COR-L47 (cell line): ENCODE measurements at places on chromosomes 16 and 17.

DNA sequence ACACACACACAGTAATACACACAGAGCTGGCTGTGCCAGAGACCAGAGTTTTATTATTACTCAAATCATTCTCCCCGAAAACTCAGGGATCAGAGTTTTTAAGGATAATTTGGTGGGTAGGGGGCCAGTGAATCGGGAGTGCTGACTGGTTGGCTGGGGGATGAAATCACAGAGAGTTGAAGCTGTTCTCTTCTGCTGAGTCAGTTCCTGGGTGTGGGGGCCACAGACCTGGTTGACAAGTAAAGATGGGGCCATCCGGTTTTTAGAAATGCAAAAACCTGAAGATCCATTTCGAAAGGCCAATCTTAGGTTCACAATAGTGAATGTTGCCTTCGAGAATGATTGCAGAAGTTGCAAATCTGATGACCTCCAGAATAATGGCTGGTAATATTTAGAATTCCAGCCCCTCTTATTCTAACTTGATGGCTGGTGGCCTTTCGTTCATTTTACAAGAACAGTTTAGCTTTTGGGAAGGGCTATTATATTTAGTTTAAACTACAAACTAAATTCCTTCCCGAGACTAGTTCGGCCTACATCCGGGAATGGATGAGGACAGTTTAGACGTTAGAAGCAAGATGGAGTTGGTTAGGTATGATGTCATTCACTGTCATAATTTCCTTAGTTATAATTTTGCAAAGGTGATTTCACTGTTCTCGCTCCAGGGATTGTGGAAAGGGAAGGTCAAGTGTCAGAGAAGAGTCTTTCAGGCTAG, 123.2 kb downstream of the KCNJ18 start:
- no peak for DNase-seq

DNA sequence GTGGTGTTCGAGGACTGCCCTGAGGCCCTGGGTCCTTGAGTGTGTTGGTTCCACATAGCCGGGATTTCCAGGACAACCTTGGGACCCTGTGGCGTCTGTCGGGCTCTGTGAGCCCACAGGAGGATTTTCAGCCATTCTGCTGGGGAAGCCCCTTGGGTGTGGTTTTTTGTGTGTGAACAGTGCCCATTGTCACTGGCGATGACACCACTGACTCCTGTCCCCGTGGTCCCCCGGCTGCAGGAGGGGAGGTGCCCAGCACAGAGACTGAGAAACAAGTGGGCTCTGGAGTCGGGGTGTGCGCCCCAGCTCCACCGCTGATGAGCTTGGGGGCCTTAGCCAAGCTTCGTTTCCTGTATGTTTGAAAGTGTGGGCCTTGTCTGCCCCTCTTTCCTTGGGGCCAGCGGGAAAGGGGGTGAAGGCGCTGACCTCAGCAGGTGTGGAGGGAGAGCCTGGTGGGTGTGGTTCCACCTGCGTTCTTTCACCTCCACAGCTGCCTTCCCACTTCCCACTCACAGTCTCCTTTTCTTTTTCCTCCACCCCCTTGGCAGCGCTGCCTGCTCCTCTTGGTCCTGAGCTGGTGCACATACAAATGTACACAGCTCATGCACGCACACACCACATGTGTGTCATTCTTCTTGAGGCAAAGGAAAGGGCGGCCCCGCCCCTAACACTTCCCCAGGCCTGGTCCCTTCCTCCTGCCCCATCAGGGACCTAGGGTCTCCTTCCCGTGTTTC, 16.1 kb downstream of the MGRN1 start:
- no peak for DNase-seq

DNA sequence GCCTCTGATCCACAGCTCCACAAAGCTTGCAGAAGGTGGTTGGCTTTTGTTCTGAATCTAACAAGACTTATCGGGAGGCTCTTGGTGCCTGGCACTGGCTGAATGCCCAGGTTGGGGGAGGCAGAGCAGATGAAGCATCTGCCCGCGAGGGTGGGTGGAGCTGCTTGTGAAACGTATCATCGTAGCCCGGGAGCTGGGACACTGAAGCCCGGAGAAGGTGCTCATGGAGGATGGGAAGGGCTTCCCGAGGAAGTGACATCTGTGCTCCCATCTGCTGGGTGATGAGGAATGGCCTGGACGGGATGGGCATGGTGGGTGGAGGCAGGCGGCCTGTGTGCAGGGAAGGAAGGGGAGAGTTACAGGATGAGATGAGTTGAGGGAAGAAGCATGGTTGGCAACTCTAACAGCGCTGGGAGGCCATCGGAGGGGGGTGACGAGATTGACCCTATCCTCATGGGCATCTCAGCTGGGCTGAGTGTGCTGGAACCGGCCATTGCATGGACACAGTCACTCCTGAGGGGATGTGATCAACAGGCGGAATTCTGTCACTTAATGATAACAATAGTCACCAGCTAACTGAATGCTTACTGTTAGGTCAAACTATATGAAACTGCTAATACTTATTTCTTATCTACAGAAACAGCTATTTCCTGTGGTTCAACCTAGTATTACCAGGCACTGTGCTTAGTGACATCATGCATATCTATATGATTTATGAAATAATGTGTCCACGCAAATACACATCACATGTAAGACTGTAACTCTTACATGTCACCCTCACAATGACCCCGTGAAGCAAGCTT, 102.7 kb downstream of the ABCC6 start:
- DNase-seq: peak; percentile 90

GRCh38 chr17:34658811-34659560, 79.6 kb downstream of the TMEM132E start:
- peak; percentile 24 for DNase-seq

GRCh38 chr17:37702598-37702997, 42.3 kb downstream of the HNF1B start:
- no peak for DNase-seq

DNA sequence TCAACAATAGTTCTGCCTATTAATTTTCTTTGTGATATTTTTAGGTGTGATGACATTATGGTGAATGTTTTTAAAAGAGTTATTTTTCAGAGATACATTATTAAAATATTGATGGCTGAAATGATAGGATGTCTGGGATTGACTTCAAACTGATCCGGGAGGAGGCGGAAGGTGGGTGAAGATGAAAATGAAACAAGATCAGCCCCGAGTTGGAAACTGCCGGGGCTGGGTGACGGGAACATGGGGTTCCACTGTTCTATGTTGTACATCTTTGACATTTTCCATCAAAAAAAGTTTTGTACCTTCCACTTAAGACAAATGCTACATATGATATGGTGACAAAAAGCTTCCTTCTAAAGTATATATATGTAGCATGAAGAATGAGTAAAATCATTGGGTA, 336.9 kb downstream of the XYLT1 start:
- no peak for DNase-seq

GRCh38 chr17:40364121-40364861, at the start of gene GJD3:
Gene GJD3 (minus strand): TSS chr17:40364737. CDS start chr17:40363815, 922 bp downstream.
- no peak for DNase-seq

GRCh38 chr16:58428621-58429542, 36.6 kb downstream of the GINS3 start:
- DNase-seq: no peak

DNA sequence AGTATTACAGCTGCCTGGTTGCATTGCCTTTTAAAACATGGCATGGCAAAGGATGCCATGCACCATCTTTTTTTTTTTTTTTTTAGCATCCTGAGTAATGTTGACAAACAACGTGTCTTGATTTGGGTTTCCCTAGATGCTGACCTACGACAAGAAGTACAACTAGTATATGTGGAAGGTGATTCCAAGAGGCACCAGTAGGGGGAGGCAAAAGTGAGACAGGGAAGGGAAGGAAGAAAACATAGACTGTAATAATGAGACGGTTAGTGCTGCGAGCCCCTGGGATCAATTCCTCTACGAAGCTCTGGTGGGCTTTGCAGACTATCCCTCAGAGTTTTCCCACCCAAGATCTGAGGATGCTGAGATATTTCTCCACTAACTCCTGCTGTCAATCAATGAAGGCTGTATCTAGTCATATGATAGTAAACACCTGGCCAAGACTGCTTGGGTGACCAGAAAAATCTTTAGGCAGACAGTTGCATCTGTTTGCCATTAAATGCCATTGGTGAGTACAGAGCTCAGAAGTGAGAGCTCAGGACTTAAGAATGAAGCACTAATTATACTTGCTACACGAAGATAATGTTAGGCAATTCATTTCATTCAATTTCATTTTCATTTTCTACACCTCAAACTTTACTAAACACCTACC, 458.6 kb upstream of the GOT2 start:
- DNase-seq: no peak

GRCh38 chr17:7462474-7463371, 16.7 kb downstream of the ZBTB4 start:
- no peak for DNase-seq

- DNase-seq: no peak
Measured at GRCh38 chr17:37440424-37440823, 33.7 kb downstream of the TADA2A start.

GRCh38 chr16:5900046-5900445, 802.5 kb upstream of the EEF2KMT start:
- no peak for DNase-seq

DNA sequence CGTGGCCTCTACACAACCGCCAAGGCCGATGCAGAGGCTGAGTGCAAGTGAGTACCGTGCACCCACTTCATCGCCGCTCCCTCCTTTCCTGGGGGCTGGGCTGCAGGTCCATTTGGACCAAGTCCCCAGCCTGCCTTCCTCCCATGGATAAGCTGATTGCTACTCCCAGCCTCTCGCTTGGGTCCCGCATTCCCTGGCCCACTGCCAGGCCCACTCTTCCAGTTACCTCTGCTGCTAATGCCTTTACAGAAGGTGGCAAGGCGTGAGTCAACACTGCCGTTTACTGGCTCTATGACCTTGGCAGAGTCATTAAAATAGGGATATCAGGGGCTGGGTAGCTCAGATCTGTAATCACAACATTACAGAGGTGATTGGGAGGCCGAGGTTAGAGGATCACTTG, 11.2 kb downstream of the SULT1A2 start:
- DNase-seq: no peak

- no peak for DNase-seq
Measured at GRCh38 chr17:37327341-37328090, 48.3 kb upstream of the C17orf78 start.

GRCh38 chr17:9116861-9117568, 95.7 kb downstream of the NTN1 start:
- no peak for DNase-seq

DNA sequence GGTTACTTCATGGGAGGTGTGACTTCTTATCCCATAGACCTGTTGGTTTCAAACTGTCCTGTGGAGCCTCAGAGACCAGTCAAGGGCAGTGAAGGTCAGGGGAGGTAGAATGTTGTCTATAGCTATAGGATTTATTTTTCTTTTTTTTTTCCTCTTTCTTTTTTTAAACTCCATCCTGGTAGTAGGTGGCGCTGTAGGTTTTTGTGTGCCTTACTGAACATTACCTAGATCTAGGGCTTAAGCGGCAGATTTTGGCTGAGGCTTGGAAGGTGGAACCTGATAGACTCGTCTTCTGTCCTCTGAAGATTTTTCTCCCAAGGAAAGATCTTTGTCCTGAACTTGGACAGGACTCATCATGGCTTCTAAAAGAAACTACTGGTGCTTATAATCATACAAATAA, 8.2 kb upstream of the LASP1NB start:
- no peak for DNase-seq

DNA sequence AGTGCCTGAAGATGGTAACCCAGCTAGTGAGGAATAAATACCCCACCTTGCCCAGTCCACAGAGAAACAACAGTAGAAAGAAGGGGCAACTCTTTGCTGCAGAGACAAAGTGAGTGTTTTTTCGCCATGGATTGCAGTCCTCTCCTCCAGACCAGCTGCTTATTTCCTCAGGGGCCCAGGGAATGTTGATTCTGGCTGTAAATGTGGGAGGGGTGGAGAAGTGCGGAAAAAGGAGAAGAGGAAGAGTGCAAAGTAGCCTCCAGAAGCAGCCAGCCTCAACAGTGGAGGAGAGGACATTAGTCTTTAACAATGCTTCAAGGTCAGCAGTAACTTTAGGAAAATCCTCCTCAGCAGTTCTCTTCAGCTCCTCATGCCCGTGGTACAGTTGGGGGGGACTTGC, 8.1 kb upstream of the PHLPP2 start:
- no peak for DNase-seq

DNA sequence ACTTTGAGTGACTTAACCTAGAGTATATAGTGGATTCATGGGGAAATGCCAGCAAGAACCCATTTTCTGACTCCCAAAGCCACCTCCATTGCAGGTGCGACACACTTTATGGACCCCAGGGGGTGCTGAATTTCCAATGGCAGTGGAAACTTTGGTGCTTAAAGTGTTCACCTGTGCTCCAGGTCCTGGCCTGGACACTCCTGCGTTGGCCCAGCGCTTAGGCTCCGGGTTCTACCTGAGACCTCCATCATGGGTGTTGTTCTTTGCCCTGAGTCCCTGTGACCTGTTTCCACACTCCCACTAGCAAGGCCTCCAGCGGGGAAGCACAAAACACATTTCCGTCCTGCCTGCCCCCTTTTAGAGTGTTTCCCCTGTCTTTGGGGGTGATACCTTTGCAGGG, 3.0 kb downstream of the CCNF start:
- no peak for DNase-seq

DNA sequence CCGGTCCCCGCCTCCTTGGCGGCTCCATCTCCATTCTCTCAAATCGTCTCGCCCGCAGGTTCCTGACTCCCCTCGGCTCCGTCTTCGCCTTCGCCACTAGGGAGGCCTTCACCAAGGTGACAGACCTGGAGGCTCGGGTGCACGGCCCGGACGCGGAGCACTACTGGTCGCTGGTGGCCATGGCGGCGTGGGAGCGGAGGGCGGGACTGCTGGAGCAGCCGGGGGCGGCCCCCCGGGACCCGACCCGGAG, 862 bp downstream of the GLTPD2 start:
- DNase-seq: no peak

DNA sequence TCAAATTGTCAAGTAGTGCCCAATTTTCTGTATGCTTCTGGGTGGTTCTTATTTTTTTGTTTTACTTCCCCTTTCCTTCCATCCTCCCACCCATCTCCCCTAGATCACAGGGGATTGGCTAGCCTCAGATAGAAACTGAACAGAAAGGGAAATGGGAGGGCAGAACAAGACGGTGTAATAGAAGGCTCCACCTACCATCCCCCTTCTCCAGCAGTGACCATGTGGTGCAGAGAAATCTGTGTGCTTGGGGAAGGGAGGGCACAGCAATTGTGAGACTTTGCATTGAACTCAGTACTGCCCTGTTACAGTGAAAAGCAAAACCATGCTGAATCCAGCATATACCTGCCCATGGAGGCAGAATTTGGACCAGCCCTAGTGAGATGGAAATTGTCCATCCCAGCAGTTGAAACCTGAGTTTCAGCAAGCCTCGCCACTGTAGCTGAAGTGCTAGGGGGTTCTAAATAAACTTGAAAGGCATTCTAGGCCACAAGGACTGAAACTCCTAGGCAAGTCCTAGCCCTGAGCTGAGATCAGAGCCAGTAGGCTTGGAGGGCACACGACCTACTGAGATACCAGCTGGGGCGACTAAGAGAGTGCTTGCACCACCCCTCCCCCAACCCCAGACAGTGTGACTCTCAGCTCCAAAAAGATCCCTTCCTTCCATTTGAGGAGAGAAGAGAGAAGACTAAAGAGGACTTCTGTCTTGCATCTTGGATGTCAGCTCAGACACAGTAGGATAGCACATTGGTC, 5.2 kb downstream of the SLFN11 start:
- DNase-seq: no peak
